Esophagus muscularis mucosa (tissue), 4 donors: ENCODE measurements at places on chromosomes 4 and X. TPM values are rescaled to one million over a fixed set of nuclear protein-coding genes. Genes with fewer than 3 reads are reported as not detected.

GRCh38 chr4:189096717-189097116, 844.0 kb upstream of the FRG1 start:
- no peaks in the 10 kb centered on the region for H3K36me3 ChIP-seq
- H3K4me3 ChIP-seq: no peak overlapping the region
- no peak overlapping the region for H3K27ac ChIP-seq
- no peak for DNase-seq
- no peaks in the 10 kb centered on the region for H3K4me1 ChIP-seq

DNA sequence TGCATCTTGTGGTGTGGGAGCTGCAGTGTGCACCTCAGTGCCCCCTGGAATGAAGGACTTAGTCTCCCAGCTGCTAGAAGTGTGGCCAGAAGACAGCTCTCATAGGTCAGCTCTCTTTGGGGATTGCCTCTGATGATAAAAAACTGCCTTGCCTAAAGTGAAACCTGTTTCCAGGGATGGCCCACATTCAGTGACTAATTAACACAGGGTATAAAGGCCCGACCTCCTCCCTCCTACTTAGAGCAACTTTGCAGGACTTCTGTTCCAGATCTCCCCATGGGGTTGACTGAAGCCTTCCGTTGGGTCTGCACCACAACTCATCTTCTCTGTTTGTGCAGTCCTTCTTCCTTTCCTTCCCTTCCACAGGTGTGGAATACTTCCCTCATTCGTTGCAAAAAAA, 53.2 kb downstream of the SPINK2 start:
- no peaks in the 10 kb centered on the region for H3K27me3 ChIP-seq
- H3K27ac ChIP-seq: no peak overlapping the region
- H3K4me1 ChIP-seq: no peaks in the 10 kb centered on the region
- H3K4me3 ChIP-seq: no peak overlapping the region
- DNase-seq: no peak
- no peaks in the 10 kb centered on the region for H3K36me3 ChIP-seq

DNA sequence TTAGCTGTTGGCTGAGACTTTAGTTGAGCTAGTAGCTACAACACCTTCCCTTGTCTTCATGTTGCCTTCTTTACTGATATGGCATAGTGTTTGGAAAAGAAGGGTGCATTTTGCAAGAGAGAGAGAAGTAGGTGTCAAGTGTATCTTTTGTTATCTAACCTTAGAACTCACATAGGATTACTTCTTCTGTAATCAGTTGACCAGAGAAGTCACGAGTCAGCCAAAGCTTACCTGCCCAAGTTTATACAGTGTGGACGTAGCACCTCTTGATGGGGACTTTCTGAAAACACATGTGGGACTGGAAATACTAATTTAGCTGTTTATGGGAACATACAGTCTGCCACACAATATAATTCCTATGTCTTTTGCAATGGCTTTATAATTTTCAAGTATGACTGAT, 56.0 kb downstream of the UGT8 start:
- no peak for DNase-seq
- no peak overlapping the region for H3K4me3 ChIP-seq
- H3K36me3 ChIP-seq: no peaks in the 10 kb centered on the region
- no peaks in the 10 kb centered on the region for H3K27me3 ChIP-seq

DNA sequence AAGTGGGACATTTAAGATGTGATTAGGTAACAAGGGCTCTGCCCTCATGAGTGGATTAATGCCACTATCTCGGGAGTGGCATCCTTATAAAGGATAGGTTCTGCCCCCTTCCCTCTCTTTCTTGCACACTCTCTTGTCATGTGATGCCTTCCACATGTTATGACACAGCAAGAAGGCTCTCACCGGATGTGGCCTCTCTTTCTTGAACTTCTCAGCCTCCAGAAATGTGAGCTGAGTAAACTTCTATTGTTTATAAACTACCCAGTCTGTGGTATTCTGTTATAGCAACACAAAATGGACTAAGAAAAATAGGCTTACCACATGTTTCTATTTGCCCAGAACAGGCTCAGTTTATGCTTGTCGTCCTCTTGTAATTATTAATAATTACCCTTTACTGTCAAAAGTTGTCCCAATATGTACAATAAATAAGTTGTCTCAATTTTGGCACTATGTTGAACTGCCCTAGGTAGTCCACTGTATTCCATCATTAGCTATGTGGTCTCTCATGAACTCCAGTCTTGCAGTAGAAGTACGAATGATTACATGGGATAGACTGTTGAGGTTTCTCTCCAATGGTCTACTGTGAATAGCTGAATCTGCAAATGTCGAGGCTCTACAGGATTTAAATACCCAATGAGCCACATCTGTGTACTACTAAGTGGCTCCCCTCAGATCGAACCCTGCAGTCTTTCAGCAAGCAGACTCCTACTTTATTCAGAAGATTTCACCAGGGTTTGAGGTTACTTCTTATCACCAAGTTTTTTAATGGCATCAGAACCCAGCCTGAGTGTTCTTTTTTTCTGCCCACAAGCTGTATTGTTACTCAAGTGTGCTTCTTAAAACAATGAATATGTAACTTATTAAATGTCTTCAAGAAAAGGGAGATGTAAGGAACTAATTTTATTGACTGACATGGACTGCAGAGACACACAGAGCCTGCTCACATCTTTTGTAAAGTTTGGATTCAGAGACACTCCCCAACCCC, 102.0 kb upstream of the LEF1 start:
- H3K36me3 ChIP-seq: no peaks in the 10 kb centered on the region
- no peak overlapping the region for H3K4me3 ChIP-seq
- no peaks in the 10 kb centered on the region for H3K4me1 ChIP-seq
- H3K27ac ChIP-seq: no peak overlapping the region

DNA sequence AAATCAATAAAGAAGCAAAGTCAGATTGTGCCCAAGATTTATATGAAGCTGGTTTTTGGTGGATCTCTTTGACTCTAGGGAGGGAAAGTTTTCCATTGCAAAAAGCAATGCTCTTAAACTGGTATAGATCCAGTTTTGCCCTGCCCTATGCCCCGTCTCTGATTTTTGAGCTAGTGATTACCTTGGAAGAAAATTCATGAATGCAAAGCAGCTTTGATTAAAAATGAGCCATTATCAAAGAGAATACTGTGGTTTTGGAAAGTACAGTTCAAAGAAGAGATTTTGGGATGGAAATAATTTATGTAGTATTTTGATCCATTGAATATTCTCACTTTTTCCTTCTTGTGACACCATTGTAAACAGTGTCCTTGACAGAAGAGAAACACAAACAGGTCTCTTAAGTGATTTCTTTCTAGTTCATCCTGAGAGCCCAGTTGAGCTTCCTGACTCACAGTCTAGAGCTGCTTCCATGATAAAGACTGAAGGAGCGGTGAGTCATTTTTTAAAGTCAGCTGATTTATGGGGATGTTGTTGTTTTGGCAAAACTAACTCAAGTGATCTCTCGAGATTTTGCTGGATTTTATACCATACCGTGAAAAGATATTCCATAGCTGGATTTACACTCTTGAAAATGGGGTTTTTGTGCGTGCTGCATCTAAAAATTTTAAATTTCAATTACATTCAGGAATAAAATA, 76.7 kb downstream of the AFF1 start:
- DNase-seq: no peak
- H3K36me3 ChIP-seq: no peaks in the 10 kb centered on the region
- H3K27me3 ChIP-seq: no peaks in the 10 kb centered on the region
- H3K4me1 ChIP-seq: peaks cover 83% of the 10 kb centered on the region
- H3K27ac ChIP-seq: peak overlapping the region; percentile 75
- no peak overlapping the region for H3K4me3 ChIP-seq

DNA sequence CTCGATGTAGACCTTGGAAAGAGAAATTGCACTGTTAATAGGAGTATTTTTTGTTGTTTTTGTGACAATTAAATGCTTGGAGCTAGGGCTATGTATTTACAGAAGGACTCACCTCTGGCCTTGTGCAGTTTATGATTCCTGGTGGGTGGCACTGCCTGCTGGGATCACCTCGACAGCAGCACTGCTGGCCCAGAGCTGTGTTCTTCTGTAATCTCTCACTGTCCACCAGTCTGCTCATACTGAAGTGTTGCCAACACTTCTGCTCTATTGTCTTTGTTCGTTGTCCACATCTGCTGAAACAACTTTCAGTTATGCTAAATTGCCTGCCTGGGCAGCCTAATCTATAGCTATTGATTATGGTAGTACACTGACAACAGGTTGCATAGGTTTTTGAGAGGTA, 194.4 kb upstream of the ANK2 start:
- H3K27me3 ChIP-seq: no peaks in the 10 kb centered on the region
- no peak overlapping the region for H3K4me3 ChIP-seq
- H3K36me3 ChIP-seq: no peaks in the 10 kb centered on the region
- H3K27ac ChIP-seq: peak overlapping the region; percentile 13

DNA sequence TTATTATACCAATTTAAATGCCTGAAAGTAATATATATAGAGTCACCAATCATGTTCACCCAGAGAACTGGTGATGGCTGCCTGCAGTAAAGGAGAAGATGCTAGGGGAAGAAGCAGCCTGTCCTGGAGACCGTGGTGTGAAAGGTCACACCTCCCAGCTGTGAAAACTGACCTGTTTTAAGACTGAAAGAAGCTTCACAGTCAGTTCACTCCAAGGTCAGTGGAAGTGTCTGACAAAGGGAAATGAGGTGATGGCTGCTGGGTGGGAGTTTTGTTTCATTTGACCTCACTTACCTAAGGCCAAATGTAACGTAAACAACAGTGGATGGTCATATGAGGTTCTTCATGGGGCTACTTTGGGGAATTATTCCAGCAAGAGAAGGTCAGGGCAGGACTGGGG, 352.1 kb upstream of the GATB start:
- peak; percentile 83 for DNase-seq
- no peak overlapping the region for H3K4me3 ChIP-seq
- no peaks in the 10 kb centered on the region for H3K27me3 ChIP-seq
- H3K36me3 ChIP-seq: no peaks in the 10 kb centered on the region

- no peak overlapping the region for H3K27ac ChIP-seq
These were observed 1777.9 kb downstream of the ARAP2 start for GRCh38 chr4:34466411-34466810.

DNA sequence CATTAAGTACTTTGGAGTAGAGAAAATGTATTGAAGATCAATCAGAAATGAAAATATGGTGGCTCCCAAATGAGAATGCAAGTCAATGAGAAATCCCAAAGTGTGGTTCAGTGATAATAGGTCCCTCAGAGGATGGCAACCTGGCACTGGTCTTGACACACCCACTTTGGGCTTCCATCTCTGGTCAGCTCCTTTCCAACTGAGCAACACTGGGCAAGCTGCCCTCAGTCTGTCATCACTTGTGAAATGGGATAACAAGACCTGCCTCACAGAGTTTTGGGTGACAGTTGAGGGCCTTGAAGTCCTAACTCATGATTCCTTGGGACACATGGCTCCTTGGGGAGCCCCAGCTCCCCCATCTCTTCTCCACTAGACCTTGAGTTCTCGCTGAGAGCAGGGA, 29.0 kb upstream of the MAMLD1 start:
- H3K4me3 ChIP-seq: no peak overlapping the region
- H3K4me1 ChIP-seq: peaks cover 5% of the 10 kb centered on the region
- H3K27ac ChIP-seq: no peak overlapping the region
- H3K27me3 ChIP-seq: no peaks in the 10 kb centered on the region
- H3K36me3 ChIP-seq: no peaks in the 10 kb centered on the region
- DNase-seq: no peak

DNA sequence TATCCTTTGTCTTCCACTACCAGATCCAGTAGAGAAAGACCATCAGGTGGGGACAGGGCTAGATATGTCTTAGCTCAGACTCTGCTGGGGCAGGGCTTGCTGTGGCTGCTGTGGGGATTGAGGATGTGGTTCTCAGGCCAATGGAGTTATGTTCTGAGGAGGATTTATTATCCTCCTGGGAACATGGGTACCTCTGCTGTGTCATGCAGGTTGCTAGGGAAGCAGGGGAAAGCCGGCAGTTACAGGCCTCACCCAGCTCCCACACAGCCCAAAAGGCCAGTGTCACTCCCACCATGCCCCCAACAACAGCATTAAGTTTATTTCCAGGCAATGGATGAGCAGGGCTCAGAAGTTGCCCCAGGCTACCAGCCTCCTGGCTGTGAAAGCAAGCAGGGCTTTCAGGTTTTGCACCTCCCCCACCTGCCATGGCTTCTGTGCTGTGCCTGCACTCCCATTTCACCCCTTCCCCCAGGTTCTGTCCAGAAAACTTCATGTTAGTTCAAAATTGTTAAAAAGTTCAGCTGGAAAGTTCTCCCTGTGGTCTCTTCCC, 879.9 kb downstream of the ARAP2 start:
- no peak overlapping the region for H3K27ac ChIP-seq
- H3K4me1 ChIP-seq: no peaks in the 10 kb centered on the region
- no peaks in the 10 kb centered on the region for H3K27me3 ChIP-seq
- H3K36me3 ChIP-seq: no peaks in the 10 kb centered on the region

- H3K36me3 ChIP-seq: no peaks in the 10 kb centered on the region
- no peaks in the 10 kb centered on the region for H3K4me1 ChIP-seq
- H3K27ac ChIP-seq: no peak overlapping the region
- no peak for DNase-seq
- no peak overlapping the region for H3K4me3 ChIP-seq
- H3K27me3 ChIP-seq: no peaks in the 10 kb centered on the region
These were observed 24.4 kb upstream of the PLAC8 start for GRCh38 chr4:83138946-83139345.

- no peaks in the 10 kb centered on the region for H3K27me3 ChIP-seq
- no peak overlapping the region for H3K27ac ChIP-seq
- no peaks in the 10 kb centered on the region for H3K36me3 ChIP-seq
- no peak for DNase-seq
These were observed 32.8 kb downstream of the KCNIP4 start for GRCh38 chr4:21915761-21916160.

DNA sequence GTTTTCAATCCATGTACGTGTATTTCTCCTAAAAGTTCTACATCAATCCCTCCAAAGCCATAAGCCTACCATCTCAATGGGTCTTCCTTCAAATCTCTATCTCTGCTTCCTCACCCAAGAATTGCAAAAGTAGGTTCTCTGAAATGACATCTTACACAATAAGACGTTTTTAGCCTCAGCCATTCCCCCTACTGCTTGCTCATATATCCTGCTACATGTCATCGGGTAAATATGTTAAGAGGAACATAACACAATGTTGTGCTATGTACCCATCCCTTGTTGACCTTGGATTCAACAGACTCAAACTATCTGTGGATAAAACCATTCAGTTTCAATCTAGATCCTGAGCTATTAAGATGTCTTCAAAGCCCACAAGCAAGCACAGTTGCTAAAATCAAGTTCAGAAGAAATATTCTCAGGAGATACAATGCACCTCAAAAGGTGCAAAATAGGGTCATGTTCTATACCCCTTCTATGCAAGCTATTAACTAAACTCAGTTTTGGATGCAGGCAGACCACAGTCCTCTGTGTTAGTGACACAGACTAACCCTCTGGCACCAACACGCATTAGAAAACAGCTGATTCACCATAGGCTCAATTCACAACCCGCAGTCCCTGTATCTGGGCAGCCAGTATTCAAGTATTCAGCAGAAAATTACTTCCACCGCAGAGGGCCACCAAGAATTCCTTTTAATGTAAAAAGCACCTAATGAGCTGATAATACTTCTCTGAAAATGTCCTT, 56.8 kb downstream of the CD99L2 start:
- H3K36me3 ChIP-seq: no peaks in the 10 kb centered on the region
- no peak overlapping the region for H3K27ac ChIP-seq
- no peaks in the 10 kb centered on the region for H3K27me3 ChIP-seq
- DNase-seq: no peak
- no peak overlapping the region for H3K4me3 ChIP-seq

The ADD1 gene
- 332 TPM for total RNA-seq

The SLITRK2 gene
- total RNA-seq: 0.83 TPM

The ARSJ gene
- total RNA-seq: 22.9 TPM

The KLHL4 gene
- 1.7 TPM for total RNA-seq

The ARX gene
- total RNA-seq: not detected
